Cardiac septum (tissue), 1 donor: ENCODE measurements at places on chromosomes 6 and 20.

DNA sequence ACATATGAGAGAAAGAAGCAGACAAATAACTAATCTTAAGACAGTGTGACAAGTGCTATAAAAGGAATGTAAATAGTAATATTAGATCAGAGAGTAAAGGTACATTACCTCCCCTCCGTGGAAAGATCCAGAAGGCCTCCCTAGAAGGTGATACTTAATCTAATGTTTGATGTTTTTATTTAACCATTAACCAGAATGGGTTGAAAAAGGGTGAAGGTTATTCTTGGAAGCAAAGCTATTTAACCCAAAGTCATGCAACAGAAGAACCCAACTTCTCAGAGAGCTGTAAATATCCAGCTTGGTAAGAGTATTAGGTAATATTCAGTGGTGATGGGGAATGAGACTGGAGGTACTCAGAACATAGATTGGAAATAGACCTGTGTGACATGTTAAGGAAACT lies 68.0 kb upstream of the HIVEP1 start:
- no peak for DNase-seq

DNA sequence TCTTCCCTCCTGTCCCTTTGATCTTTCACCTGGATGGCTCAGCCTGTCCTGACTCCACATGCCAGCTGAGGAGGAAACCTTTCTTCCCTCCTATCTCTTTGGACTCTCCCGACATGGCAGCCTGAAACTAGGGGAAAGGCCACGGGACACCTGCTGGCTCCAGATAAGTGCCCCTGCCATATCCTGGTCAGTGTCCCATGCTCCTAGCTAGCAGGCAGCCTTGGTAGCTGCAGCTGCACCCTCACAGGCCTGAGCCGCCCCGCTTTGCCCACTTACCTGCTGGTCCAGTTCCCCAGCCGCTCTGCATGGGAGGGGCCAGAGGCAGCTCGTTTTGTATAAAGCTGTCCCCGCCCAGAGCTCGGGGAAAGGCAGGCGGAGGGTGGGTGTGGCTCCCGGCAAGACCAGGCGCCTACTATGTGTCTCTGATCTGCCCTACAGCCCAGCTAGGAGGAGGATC lies 7.4 kb upstream of the SLC52A3 start:
- DNase-seq, result no peak

- no peak for DNase-seq
Observed at GRCh38 chr20:48722737-48723191, 105.0 kb downstream of the PREX1 start.

DNA sequence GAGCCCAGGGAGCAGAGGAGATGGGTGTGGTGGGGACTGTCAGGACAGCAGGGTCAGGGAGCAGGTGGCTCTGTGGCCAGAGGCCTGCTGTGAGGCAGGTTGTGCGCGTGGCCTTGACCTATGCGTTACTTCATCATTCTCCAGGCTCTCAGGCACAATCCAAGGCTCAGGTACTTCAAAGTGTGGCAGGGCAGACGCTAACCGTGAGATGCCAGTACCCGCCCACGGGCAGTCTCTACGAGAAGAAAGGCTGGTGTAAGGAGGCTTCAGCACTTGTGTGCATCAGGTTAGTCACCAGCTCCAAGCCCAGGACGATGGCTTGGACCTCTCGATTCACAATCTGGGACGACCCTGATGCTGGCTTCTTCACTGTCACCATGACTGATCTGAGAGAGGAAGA lies 535 bp downstream of the NCR2 start:
- no peak for DNase-seq

- no peak for DNase-seq
Observed at GRCh38 chr6:4935975-4936680, 67.7 kb downstream of the RPP40 start.

GRCh38 chr6:11791354-11792107 lies 12.9 kb upstream of the ADTRP start:
- DNase-seq, result no peak
